ENCODE measurements at places on chromosomes 11 and 22.

- DNase-seq = no peak
These were observed 750.7 kb downstream of the BRD1 start for GRCh38 chr22:49077036-49077393.

DNA sequence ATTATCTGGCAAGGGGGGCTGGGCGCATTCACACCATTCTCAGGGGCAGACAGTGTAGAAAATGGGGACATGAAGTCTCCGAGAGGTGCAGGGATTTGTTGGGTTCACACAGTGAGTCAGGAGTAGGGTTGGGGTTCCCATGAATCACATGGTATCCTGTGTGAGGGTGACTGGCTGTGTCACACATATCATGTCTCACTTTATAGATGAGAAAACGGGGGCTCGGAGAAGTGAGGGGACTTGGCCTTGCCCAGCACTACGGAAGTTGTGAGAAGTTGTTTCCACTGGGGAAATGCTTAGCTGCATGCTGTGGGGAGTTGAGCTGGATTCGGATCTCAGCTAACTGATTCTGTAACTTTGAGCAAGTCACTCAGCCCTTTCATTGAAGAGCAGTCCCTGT is 4.2 kb downstream of the GAL3ST3 start:
- no peak for DNase-seq

DNA sequence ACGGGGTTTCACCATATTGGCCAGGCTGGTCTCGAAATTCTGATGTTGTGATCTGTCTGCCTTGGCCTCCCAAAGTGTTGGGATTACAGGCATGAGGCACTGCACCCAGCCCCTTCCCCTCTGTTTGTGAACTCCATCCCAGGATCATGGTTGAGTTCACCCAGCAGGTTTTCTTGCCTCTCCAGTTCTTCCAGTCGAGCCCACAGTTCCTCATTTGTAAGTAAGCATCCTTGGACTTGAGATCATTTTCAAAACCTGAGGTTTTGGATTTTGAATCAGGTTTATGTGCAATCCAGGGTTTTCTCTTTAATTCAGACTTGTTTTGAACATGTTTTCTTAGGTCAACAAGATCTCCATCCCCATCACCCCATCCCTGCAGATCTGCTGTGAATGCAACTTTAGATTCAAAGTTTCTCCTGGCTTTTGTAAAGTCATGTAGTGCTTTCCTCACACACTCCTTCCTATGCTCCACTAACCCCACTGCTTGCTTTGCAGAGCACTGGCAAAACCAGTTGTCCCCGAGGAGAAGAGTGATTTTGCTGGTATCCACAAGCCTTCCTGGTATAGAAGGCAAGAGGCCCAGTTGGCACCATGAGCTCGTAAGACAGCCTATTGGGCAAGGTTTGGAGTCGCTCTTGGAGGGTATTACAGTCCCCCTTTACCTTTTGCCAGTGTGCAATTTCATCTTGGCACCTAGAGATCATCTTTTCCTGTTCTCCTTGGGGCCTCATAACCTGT is 14.7 kb upstream of the VPREB1 start:
- no peak for DNase-seq

GRCh38 chr11:635945-636510 is 1.0 kb upstream of the DRD4 start:
- no peak for DNase-seq

DNA sequence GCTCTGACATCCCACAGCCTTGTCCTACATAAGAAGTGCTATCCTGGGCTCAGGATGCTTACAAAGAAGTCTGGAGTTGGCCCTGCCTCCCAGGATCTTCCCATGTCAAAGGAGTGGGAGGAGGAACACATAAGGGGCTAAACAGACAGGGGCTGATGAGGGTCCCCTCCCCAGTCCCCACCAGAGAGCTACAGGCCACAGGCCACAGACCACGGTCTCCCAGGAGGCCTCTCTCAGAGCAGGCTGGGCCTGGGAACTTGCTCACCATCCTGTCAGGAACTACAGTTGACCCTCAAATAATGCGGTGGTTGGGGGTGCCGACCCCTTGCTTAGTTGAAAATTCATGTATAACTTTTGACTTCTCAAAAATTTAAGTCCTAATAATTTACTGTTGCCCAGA is 315.5 kb downstream of the NTM start:
- DNase-seq = no peak

- no peak for DNase-seq
These were observed 18.4 kb downstream of the OR51L1 start for GRCh38 chr11:5013012-5013411.

DNA sequence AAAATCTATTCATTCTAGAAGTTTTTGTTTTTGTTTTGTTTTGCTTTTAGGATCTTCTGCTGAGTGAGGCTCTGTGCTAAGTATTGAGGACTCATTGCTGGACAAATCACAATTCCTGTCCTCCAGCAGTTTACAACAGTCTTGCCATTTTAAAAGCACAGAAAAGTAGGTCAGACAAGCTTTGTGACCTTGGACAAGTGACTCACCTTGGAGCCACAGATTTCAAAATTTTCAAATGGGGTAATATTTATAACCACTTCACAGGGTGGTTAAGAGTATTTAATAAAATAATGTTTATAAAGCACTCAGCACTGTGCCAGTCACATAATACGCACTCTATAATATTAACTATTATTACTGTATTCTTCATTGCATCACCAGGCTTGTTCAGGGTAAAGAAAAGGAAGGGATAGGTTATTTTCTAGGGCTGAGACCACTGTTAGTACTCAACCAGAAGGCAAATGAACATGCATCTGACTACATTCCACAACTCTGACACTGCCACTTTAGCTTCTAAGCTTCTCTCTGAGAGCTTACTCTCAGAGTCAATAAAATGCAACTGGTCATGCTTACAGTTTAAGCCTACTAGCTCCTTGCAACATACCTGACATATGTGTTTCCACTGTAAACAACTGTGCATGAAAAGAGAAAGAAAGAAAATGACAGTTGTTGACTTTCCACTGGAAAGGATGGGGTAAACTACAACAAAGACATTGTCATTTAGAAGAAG is 63.2 kb upstream of the FIBIN start:
- no peak for DNase-seq

DNA sequence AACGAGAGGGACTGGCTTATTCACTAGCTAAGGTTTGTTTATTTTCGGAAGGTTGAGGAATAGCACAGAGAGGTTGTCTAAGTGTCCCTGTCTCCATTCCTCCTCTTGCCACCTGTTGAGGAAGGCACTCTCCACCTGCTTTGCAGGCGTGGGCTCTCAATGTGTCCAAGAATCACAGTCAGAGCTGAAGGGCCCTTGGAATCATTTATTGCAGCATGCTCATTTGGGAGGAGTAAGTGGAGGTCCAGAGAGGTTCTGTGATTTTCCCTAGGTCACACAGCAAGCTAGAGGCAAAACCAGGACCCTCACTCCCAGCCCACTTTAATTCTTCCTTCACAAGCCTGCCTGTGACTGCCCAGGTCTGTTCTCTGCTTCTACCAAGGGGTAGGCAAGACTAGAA is 21.3 kb downstream of the ZBTB16 start:
- no peak for DNase-seq

- DNase-seq = no peak
These were observed 161.1 kb downstream of the KIRREL3 start for GRCh38 chr11:126839496-126839895.

GRCh38 chr11:125449565-125449964 is 46.5 kb downstream of the FEZ1 start:
- no peak for DNase-seq

DNA sequence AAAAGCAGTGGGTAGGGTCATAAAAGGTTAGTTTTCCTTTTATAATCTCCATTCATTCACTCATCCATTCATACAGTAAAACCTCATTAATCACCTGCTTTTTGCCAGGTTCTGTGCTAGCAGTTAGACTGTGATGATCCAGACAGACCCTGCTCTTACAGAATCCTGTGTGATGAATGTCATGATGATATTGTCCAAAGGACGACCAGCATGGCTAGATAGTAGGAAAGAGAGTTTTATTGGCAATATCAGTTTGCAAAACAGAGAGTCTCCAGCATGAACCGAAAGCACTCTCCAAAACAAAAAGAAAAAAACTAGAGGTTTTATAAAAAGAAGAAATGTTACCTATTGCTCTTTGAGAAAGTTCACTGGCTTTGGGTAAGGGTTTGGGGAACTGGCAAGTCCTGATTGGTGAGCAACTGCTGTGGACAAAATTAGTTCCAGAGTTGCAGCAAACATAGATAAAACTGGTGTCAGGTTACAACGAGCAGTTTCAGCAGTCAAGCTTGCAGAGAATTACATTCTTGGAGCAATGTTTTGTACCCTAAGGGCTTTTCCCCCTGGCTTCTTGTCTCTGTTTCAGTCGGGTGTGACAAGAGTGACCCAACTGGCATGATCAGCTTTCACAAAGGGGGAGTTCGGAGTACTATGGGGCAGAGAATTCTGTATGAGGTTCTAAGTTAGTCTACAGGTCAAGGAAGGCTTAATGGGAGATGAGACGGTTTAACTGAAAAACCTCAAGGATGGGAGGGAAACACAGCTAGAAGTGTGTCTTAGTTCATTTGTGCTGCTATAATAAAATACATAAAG is 58.3 kb downstream of the HSD17B12 start:
- DNase-seq = no peak

GRCh38 chr22:24185001-24185500 is 3.8 kb downstream of the SUSD2 start:
- no peak for DNase-seq

GRCh38 chr22:47432683-47433082 is 670.2 kb downstream of the TBC1D22A start:
- no peak for DNase-seq

- DNase-seq = no peak
These were observed 3.8 kb upstream of the MFNG start for GRCh38 chr22:37489983-37490382.

GRCh38 chr11:110356762-110357671 is 60.6 kb upstream of the RDX start:
- no peak for DNase-seq

DNA sequence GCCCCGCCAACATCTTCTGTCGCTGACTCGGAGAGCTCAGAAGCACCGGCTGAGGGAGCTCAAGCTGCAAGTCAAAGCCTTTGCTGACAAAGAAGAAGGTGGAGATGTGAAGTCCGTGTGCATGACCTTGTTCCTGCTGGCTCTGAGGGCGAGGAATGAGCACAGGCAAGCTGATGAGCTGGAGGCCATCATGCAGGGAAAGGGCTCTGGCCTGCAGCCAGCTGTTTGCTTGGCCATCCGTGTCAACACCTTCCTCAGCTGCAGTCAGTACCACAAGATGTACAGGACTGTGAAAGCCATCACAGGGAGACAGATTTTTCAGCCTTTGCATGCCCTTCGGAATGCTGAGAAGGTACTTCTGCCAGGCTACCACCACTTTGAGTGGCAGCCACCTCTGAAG is 6.7 kb downstream of the RAG1 start:
- DNase-seq = no peak

DNA sequence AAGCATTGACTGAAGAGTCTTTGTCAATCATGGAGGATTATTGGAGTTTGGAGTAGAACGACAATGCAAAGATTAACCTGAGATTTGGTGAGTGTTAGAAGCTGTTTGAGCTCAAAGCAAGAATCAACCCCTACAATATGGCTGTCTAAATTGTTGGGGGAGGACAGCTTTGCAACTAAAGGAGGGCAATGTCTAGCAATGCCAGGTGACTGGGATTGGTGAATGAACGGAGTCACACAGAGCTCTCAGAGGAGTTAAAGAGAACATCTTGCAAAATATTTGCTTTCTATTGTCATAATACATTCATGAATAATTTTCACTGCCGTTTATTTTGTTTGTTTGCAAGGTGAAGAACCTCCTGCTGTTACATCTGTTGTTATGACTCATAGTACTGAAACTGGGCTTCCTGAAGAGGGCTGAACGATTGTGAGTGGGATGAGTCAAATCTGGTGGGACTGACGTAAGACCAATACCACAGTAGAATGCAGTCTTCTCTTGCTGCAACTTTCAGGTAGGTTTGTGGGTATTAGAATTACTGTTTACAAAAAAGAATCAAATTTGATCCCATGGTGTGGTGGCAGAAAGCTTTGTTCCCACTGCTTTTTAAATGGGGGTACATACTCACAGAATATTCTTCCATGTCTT is 281.9 kb downstream of the CADM1 start:
- peak; percentile 77 for DNase-seq

DNA sequence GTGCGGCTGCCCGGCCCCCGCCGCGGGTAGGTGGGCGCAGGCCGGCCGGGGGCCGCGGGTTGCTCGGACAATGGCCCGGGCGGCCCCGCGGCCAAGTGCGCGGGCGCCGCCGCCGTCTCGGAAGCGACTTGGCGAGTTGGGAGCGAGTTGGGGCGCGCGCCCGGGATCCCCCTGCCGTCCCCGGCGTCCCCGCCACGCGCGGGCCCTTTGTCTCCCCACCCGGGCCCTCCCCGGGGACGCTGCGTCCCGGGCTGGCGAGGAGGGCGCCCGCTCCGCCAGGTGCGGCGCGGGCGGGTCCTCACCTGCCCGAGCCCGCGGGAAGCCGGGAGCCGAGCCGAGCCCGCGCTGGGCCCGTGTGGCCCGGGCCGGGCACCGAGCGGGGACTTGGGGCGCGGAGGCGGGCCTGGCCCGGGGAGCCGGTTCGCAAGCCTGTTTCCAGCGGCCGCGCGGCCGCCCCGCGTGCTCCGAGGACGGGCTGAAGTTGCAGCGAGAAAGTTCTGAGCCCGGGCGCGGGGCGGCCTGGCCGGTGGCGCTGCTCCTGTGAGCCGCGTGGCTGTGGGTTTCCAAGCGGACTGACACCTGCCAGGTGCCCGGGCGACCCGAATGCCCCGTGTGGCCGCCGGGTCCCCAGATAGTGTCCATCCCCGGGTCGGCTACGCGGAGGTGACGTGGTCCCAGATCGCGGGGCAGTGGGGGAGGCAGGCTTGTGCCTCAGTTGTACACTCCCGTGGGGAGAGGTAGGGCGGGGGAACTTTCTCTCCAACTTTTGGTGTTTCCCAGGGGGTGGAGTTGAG is 586 bp downstream of the LRP5 start:
- no peak for DNase-seq

DNA sequence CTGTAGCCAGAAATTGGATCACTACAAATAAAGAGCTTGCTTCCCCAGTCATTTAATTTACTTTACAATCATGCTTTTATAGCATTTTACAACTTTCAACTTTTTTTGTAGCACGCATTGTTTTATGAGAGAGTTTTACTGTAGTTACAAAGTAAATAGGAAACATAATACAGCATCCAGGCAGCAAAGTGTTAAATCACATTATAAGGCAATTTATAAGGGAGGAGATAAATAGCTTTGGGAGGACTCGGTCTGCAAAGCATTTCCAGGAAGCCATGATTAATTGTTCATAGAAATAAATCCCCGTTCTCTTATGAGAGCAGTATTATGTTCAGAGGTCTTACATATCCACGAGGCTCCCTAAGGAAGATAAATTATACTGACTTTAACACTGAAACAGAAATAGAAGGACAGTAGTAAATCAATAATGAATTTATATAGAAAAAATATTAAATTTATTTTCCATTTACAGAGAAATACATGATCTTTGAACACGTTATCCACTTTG is 792.6 kb upstream of the RAG2 start:
- DNase-seq = no peak

Data from T-helper 2 cell treated with Interferon-gamma antibody and Interleukin-4, amounts not matched to agents 5 μg/mL and 100 μg/mL, for 36 hours (primary cell).